ENCODE measurements at places on chromosomes 7 and 10. TPM values are rescaled to one million over a fixed set of nuclear protein-coding genes. Genes with fewer than 3 reads are reported as not detected.

Gene UCMA
- total RNA-seq: not detected

Gene ANKRD26
- total RNA-seq: 3.3 TPM

Gene ENKUR
- total RNA-seq: 0.43 TPM

Gene FAM180A
- not detected for total RNA-seq

Gene CLRN3
- not detected for total RNA-seq

Gene PAX4
- not detected for total RNA-seq

Gene ARMH3
- total RNA-seq: 12.3 TPM

Gene HKDC1
- 19.1 TPM for total RNA-seq

Gene MUC3A
- 12.4 TPM for total RNA-seq

Gene LRMDA
- 4.2 TPM for total RNA-seq

Gene TMEM176A
- total RNA-seq: not detected

Gene AGMO
- total RNA-seq: 1.3 TPM

Gene ZC3HAV1L
- 7.1 TPM for total RNA-seq

Gene SFRP4
- 4.6 TPM for total RNA-seq

Gene SFTPD
- total RNA-seq: 0.44 TPM

Gene CPVL
- not detected for total RNA-seq

All from A549 treated with DMSO at 1 μM for 4 hours (cell line).